Left ventricle myocardium superior (tissue), 1 donor: ENCODE measurements at places on chromosomes 6 and 20. TPM values are rescaled to one million over a fixed set of nuclear protein-coding genes. Genes with fewer than 3 reads are reported as not detected.

The C20orf202 gene
- 0.25 TPM for total RNA-seq

The FHL5 gene
- total RNA-seq, result 6.9 TPM

The TP53TG5 gene
- total RNA-seq, result 2.1 TPM

The LCA5 gene
- total RNA-seq, result 2.4 TPM

The GLO1 gene
- total RNA-seq, result 92.9 TPM

The GHRH gene
- not detected for total RNA-seq

The MUC22 gene
- 0.22 TPM for total RNA-seq

The GCM1 gene
- total RNA-seq, result not detected

The FOXC1 gene
- 2.7 TPM for total RNA-seq

The ABHD16B gene
- total RNA-seq, result not detected

DNA sequence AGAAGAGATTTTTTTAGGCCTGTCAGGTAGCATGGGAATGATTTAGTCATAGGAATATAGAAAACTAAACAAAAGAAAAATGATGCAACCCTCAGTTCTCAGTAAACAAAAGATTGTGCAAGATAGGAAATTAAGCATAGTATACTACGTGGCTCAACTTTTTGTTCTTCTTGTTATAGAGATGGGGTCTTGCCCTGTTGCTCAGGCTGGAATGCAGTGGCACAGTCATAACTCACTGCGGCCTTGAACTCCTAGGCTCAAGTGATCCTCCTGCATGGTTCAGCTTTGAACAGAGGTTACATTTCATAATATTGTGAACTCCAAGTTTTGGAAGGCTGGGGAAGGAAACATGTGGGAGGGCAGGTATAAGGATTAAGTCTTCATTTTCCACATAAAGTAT, 28.5 kb downstream of the SLX4IP start:
- no peak for DNase-seq

DNA sequence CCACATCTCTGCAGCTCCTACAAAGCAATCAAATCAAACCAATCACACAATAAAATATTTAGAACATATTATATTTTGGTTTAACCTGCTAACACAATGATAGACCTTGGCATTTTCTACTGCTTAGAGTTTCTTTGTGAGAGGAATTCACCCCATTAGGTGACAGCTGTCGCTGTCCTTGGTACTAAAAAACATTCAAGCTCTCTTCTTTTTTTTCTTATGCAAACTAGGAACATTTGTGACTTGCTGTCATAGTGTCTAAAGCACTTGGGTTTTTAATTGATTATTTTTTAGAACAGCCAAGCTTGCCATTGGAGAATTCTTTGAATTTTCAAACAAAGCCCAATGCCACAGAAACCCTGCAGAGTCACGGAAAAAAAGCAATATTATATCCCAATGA, 46.4 kb downstream of the CNR1 start:
- DNase-seq, result no peak

DNA sequence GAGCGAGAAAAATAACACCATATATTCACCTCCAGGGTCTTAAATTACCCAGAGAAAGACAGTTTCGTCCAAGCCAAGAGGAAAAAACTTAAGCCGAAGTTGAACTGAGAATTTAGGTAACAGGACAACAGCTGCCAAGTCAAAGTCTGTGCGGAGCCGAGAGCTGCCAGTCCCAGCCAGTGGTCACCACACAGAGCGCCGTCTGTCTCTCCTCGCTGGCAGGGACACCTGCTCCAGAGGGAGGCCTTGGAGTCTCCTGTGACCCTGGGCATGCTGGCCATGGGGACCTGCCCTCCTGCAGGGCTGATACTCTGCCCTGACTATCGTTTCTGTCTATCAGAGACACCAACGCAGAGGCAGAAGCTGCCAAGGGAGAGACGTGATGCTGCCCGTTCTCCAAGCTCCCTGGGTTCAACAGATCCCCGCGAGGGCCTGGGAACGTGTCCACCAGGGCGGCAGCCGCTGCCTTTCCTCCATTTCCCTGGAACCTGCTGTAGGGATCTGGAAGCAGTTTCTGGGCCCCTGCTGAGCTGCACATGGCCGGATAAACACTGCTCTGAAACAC, 341.3 kb downstream of the SMOC2 start:
- no peak for DNase-seq

DNA sequence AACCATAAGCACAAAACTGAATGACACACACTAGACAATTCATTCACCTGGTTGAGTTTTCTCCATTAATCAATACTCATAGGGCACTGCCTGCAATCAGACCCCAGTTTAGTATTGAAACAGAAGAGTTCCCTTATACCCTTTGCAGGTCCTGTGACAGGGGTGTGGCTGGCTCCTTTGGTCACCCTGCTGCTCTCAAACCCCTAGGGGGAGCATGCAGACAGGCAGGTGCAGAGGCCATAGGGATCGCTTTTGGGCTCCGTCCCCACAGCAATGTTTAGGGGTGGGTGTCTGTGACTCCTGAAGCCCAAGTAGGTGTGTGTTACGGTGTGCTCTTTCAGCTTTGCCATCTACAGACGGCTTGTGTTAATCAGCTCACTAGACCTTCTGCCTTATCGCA, 210.4 kb downstream of the CENPW start:
- DNase-seq, result no peak

DNA sequence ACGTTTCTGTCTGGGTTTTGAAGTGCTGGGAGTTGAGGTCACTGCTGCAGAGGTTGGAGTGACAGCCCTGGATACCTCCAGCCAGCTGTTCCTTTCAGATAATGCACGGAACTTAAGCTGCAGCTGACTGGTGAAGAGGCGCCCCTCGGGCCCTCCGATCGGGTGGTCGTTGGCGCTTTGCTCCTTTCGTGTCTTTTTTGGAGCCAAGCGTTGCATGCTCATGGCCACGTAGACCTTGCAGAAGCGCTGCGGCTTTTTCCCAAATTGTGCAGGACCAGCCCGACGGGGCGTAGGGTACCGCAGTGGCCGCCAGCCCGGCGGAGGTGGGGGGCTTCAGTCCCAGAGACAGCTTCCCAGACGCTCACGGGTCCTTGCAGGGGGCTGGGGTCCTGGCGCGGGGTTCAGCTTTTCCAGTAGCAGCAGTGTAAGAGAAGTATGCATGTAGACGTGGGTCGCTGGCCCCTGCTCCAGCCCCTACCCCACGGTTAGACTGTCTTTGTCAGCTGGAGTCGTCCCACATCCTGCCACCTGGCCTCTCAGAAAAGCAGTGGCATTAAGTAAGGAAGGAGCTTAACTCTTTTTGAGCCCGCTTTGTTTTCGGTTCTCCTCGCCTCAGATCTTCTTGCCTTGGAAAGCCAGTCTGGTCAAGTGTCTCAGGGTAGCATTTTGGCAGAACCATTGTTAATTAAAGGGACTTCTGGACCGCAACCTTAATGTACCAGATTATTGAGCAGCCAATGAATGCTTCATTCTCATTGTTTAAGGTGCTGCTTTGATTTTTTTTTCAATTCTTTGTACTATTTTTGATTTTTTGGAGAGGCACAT, 838 bp downstream of the TNFAIP3 start:
- peak; percentile 48 for DNase-seq

GRCh38 chr20:59976156-59976782, 18.0 kb downstream of the CDH26 start:
- DNase-seq, result no peak

GRCh38 chr6:35321091-35321490, 21.3 kb upstream of the PPARD start:
- no peak for DNase-seq

GRCh38 chr6:10643201-10643651, 51.2 kb downstream of the C6orf52 start:
- DNase-seq, result no peak

GRCh38 chr20:364905-365794, 15.4 kb upstream of the TRIB3 start:
- no peak for DNase-seq

DNA sequence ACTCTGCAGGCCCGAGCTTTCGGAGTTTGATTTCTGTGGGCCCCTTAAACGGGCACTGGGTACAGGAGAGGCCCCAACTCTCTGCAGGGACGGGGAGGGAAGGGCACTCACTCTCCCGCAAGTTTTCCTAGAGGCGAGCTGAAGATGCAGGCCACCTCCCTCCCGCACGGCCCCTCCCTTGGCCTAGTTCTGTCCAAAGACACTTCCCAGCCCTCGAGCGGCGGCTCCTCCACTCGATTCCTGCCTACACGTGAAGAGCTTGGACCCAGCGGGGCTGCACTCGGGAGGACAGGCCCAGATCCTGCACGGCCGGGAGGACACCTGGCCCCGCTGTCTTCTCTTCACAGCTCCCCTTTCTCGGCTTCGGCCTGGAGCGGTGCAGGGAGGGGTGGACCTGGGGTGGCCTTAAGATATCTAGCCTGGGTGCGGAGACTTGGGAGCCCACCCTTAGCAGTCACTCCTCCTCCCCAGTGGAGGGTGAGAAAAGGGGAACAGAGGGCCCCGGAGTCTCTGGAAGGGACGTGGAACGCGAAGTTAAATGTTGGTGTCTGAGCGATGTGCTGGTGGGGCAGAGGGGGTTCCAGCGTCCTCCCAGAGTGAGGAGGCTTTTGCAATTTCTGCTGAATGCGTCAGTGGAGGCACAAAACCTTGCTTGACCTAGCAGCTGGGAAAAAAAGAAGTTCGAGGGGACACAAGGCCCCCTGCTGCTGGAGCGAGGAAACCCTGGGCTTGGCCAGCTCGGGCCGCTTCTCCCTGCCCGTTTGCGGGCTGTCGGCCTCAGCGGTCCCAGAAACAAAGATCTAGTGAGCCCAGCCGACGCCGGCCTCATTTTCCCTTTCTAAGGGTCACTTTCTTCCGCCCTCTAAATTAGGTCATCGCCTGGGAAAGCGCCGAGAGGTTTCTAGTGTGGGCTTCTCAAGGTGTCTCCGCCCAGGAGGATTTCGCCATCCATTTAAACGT, 4.9 kb downstream of the OLIG3 start:
- no peak for DNase-seq

DNA sequence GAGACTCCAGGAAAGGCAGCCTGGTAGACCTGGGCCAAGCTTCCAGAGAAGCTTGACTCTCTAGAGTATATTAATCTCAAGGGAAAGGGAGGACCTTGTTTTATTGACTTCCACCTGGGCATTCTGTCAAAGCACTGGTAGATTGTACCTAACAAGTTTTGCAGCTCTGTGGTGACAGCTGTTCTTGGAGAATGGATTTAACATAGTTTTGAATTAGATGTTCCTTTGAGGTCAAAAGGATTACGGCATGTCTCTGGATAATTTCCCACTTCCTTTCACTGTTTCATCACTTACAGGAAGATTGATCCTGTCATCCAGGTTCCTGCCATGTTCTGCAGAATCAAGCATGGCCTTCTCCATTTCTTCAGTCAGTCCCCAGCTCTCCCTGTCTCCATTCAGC, 246.0 kb downstream of the PHACTR1 start:
- DNase-seq, result no peak

DNA sequence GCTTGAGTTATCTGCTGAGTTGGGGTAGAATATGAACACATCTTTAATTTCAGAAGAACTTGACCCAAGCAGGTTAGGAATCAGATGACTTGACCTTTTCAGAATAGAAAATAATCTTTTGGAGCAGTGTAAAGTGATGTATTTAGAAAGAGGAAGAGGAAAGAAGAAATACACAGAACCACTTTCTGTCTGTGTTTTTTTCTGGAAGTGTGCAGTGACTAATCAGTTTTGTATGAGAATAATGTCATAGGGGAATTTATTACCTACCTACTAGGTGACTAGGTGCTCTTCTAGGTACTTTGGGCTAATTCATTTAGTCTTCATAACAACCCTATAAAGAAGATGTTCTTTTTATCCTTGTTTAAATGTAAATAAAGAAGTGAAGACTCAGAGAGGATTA, 3.0 kb downstream of the PPP1R14C start:
- no peak for DNase-seq

- no peak for DNase-seq
Measured at GRCh38 chr6:136521427-136521826, 28.8 kb downstream of the MAP7 start.

DNA sequence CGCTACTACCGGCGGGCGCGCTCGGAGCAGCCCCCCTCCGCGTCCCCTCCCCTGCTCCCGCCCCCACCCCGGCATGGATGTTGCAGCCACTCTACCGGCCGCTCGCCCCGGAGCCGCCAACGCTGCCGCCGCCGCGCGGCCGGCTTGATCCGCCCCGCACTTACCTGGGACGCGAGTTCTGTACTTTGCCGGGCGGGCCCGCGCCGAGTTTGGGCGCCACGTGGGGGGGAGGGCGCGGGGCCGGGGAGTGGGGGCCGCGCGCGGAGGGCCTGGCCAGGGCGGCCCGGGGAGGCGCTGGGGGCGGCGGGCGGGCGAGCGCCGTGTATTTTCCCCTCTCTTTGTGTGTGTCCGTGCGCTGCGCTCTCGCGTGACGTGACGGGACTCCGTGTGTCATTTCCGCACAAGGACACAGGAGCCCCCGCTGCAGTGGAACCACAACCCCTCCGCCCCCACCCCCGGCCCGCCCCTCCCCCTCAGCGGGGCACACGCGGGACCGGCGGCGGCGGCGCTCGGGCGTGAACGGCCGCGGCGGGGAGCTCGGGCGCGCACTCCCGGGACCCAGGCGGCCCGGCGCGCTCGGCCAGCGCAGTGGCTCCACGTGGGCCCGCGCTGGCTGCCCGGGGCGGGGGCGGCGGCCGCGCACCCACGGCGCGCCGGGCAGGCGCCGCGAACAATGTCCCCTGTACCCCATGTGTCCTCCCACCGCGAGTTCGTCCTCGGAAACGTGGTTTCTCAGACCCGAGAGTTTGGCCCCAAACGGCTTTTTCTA, at the start of gene BEND3:
Gene BEND3 (minus strand): TSS at position 590 of the 769 bp plus-strand sequence. CDS start 16,230 bp downstream, outside the sequence.
- peak; percentile 58 for DNase-seq

GRCh38 chr6:163446549-163446948, 32.0 kb downstream of the QKI start:
- no peak for DNase-seq

GRCh38 chr6:4405621-4406212, 270.3 kb upstream of the ECI2 start:
- DNase-seq, result no peak

DNA sequence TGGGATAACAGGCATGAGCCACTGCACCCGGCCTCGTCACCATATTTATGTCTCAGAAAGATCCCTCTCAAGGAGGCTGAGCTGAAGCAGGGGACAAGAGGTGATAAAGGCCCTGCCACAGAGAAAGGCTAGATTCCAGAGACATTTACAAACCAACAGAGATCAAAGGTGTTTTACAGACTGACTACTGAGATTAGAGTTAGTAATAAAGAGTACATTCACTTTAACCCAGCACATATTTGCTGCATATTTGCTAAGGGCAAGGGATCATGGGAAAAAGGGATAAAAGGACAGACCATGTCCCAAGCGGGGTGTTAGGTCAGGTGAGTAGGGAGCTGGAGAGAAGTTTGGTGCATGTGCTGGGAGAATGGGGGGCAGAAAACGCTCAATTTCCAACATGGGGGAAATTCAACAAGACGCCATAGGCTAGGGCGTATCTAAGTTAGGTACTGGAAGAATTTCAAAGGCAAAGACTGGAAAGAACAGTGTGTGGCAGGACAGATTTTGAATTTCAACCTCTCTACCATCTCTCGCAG, 43.8 kb upstream of the SEC63 start:
- DNase-seq, result no peak
